ENCODE measurements at places on chromosomes 6 and 20. TPM values are rescaled to one million over a fixed set of nuclear protein-coding genes. Genes with fewer than 3 reads are reported as not detected.

The SRMS gene
- not detected for total RNA-seq

The BPIFB1 gene
- not detected for total RNA-seq

The RPP40 gene
- 6.9 TPM for total RNA-seq

The HINT3 gene
- total RNA-seq, result 11.8 TPM

The PGC gene
- not detected for total RNA-seq

The CD40 gene
- 14.0 TPM for total RNA-seq

The NCOA5 gene
- total RNA-seq, result 25.9 TPM

The BPIFB2 gene
- total RNA-seq, result not detected

The HSPA12B gene
- 25.5 TPM for total RNA-seq

The MCM3 gene
- total RNA-seq, result 37.6 TPM

The VWA7 gene
- total RNA-seq, result 0.58 TPM

Data from glomerular endothelial cell (primary cell).